Central memory CD4-positive, alpha-beta T cell (primary cell): ENCODE measurements at places on chromosomes 7 and 10.

DNA sequence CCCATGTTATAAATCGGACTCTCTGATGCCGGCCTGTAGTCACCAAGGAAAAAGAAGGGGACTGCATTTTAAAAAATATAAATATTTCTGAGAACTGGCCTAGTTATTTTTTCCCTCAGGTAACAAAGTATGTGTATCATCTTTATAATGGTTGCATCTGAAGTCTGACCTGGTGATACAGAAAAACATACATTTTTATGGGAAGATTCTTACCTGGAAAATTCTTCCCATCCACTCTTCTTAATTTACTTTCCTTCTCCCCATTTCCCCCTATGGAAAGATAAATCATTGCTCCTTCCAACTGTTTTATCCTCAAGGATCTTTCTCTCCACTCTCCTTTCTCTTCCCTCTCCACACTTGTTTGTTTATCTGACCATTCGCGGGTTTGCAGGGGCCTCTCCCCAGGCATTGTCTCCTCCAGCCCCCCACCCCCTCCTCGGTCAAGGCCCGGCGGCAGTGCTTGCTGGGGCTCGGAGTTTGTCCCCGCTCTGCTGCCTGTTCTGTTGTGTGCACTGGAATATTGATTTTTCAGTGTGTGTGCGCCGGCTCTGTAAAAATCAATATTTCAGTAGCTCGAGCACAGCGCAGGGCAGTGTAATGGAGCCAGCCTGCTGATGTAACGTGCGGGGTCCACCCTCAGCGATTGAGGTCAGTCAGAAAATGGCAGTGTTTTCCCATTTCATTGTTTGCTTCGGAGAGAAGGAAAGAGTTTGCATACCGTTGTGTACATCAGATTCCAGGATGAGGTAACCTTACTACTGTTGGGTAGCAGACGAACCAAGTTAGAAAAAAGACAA lies 199.5 kb upstream of the NFE2L3 start:
- no peak for DNase-seq

- no peak for DNase-seq
Observed at GRCh38 chr10:88913788-88914187, 33.7 kb downstream of the STAMBPL1 start.

GRCh38 chr7:100943693-100944092 lies 5.6 kb upstream of the MUC3A start:
- no peak for DNase-seq

GRCh38 chr10:12606461-12606860 lies 257.1 kb downstream of the CAMK1D start:
- no peak for DNase-seq

DNA sequence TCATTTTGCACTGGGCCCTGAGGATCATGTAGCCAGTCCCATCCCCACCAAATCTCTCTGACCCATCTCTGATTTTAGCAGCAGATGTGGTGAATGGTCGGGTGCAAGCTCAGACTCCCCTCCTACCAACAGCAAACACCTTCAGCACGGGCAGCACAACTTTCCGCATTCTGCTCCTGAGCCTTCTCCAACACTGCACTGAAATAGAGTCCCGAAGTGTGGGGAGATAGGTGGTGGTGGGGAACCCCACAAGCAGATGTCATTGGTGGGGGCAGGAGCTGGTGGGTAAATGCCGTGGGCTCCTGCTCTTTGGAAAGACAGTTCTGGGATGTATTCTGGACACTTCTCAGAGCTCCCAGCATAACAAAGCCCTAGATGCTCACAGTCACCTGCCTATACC lies 9.6 kb upstream of the CTBP2 start:
- no peak for DNase-seq

DNA sequence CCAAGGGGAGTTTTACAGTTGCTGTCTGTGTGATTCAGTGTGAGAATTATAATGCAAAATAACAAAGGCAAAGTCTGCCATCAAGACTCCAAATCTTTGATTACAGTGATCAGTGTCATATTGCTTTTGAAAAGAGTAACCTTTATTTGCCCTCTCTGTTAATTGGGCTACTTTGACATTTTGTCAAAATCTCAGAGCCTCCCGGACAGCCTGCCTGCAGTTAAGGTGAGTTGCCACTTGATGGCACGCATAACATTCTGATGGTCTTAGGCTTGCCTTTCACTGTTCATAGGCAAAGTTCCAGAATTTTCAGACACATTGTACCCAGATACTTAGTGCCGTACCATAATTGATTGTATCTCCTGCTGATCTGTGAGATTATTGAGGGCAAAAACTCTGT lies 253.5 kb downstream of the ABCA13 start:
- no peak for DNase-seq

DNA sequence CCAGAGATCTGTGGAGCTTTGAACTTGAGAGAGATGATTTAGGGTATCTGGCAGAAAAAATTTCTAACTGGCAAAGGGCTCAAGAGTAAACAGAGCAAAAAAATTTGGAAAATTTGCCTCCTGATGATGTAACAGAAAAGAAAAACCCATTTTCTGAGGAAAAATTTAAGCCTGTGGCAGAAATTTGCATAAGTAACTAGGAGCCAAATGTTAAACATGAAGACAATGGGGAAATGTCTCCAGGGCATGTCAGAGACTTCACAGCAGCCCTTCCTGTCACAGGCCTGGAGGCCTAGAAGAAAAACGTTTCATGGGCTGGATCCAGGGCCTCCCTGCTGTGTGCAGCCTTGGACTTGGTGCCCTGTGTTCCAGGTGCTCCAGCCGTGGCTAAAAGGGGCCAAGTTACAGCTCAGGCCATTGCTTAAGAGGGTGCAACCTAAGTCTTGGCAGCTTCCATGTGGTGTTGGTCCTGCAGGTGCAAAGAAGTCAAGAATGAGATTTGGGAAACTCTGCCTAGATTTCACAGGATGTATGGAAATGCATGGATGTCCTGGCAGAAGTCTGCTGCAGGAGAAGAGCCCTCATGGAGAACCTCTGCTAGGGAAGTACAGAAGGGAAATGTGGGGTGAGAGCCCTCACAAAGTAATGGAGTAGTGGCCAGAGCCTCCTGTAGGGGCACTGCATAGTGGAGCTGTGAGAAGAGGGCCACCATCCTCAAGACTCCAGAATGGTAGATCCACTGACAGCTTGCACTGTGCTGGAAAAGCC lies 8.1 kb downstream of the SEMA3D start:
- no peak for DNase-seq

DNA sequence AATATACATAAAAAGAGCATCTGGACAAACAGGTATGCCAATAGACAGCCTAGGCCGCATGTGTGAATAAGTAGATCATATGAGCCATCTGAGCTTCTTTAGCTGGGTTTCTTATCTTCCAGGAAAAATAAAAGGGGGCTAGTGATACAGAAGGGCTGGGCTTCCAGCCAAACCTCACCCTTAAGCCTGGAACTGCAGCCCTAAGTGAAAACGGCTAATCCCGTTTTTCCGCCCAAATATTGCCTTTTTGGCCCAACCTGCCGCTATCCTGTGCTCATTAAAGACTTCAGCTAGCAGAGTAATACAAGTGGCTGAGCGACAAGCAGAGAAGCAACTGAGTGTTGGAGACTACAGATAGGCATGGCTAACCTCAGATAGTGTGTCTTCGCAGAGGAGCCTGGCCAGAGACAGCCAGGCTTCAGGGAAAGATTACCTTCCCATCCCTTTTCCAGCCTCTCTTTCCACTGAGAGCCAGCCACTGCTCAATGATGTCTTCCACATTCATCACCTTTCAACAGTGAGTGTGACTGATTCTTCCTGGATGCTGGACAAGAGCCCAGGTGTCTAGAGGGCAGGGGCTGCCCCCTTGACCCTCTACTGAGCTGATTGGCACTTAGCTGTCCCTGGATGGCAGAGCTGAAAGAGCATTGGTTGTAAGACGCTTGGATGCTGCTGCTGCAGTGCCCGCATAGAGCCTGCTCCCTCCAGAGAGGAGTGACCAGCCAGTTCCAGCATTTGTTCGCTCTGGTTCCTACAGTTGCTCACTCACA lies 108.9 kb downstream of the ITGB8 start:
- no peak for DNase-seq

GRCh38 chr7:19491821-19492452 lies 216.9 kb downstream of the POLR1F start:
- DNase-seq = no peak

DNA sequence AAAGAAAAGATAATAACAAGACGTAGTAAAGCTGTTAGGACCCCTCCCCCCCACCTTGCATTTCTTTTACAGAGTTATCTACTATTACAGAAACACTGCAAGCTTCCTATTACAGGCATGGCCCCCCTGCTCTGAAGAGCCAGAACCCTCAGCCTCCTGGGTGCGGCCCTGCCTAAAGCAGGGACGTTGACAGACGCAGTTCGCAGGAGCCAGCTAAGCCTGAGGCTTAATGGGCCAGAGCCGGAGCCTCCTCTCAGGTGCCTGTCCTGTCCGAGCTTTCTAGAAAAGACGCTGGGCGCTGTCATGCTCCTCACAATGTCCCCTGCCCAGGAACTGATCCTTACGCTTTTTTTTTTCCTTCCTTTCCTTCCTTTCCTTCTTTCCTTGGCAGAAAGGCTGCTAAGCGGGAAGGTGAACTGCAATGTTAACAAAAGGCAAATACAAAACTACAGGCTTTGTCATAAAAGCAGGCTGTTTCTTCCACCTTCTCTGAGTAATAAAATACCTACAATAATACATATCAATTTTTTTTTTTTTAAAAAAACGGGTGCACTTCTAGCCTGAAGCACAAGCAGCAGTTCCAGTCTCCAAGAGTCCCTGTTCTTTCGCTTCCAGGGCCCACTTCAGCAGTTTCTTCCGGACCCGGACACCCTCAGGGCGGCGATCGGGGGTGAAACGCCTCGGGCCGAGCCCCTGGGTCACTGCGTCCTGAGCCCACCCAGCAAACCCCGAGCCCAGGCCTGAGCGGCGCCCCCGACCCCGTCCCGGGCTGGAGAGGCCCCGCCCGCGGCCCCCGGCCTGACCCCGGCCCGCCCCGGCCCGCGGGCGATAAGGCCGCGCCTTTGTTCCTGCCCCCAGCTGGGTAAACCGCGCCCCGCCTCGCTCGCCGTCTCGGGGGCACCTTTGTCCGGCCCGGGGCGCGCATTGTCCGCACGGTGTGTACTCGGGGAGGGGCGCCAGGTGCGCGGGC lies 11.2 kb downstream of the MNX1 start:
- no peak for DNase-seq
